Stimulated activated naive CD8-positive, alpha-beta T cell treated with anti-CD3 and anti-CD28 coated beads, Interleukin-15, amount 100 ng/mL, for 72 hours (primary cell): ENCODE measurements at places on chromosomes 1 and 21.

DNA sequence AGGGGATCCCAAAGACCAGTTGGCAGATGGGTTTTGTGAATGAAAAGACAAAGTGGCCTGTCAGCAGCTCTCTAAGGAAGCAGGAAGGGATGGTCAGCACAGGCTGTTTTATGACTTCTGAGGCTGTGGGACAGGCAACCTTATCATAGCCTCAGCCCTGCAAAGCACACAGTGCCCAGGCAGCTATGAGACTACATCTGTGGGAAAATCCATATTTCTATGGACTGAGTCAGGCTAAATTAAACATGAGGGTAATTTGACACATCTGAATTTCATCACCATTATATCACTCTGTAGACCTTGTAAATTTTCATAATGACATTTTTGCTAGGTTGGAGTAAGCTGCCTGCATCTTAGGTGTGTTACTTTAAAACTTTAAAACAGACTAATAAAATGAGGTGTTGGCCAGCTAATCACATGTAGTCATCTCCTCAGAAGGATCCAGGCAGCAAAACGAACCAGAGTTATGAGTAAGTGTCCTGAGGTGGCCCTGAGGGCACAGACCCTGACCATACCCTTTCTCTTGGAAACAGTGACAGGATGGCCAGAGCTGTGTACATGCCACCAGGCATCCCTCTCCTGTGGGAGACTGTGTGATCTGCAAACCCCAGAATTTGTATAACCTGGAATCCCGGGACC lies 14.6 kb downstream of the NGF start:
- DNase-seq: no peak

DNA sequence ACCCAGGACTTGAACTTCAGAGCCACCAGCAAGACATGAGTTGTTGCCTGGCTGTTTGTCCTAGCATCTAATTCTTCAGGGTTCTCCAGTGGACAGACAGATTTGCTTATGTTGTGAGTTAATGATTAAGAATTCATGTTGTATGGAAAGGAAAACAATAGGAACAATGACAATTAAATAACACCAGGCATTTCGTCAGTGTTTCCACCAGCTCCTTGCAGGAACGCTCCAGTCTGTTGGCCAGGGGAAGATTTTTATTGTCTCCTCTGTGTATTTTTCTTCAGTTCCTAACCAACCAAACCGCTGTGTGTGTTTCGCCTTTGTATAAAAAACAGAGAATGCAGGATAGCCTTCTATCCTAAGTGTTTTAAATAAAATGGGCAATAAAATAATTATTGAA lies 64.4 kb upstream of the PTGFR start:
- DNase-seq: no peak

DNA sequence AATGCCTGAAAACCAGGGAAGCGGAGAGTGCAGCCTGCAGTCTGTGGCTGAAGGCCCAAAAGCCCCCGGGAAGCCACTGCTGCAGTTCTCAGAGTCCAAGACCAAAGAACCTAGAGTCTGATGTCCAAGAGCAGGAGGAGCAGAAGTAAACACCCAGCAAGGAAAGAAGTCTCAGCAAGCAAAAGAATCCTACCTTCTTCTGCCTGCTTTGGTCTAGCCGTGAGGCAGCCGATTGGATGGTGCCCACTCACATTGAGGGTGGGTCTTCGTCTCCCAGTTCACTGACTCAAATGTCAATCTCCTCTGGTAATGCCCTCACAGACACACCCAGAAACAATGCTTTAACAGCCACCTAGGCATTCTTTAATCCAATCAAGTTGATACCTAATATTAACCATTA lies 217.5 kb downstream of the PLA2G4A start:
- DNase-seq: no peak

GRCh38 chr1:26289158-26290059 lies 9.5 kb downstream of the SH3BGRL3 start:
- peak; percentile 68 for DNase-seq

- DNase-seq: no peak
Measured at GRCh38 chr1:186473047-186473446, 12.1 kb upstream of the PDC start.
